Right lobe of liver (tissue), 6 donors: ENCODE measurements at places on chromosomes 2 and 18. TPM values are rescaled to one million over a fixed set of nuclear protein-coding genes. Genes with fewer than 3 reads are reported as not detected.

BOLL gene
- not detected for total RNA-seq

SRD5A2 gene
- 12.0 TPM for total RNA-seq

OXER1 gene
- 14.7 TPM for total RNA-seq

NMUR1 gene
- 0.37 TPM for total RNA-seq

GTF2A1L gene
- not detected for total RNA-seq

D2HGDH gene
- total RNA-seq = 19.3 TPM

SPATA3 gene
- not detected for total RNA-seq

C1D gene
- total RNA-seq = 10.1 TPM

CCDC142 gene
- 14.0 TPM for total RNA-seq

IL1R2 gene
- 22.8 TPM for total RNA-seq

UXS1 gene
- total RNA-seq = 8.2 TPM

CASP8 gene
- total RNA-seq = 12.0 TPM

MRPL33 gene
- total RNA-seq = 63.4 TPM

ATP8B1 gene
- total RNA-seq = 9.0 TPM

GRCh38 chr2:54528311-54528955, 72.3 kb downstream of the SPTBN1 start:
- no peaks in the 10 kb centered on the region for H3K27me3 ChIP-seq
- no peak for DNase-seq
- H3K27ac ChIP-seq = no peak overlapping the region
- no peak overlapping the region for H3K4me3 ChIP-seq
- peaks cover 7% of the 10 kb centered on the region for H3K4me1 ChIP-seq

GRCh38 chr2:239143858-239144712, 256.7 kb downstream of the HDAC4 start:
- no peaks in the 10 kb centered on the region for H3K27me3 ChIP-seq
- no peaks in the 10 kb centered on the region for H3K4me1 ChIP-seq
- H3K36me3 ChIP-seq = peaks cover 7% of the 10 kb centered on the region

DNA sequence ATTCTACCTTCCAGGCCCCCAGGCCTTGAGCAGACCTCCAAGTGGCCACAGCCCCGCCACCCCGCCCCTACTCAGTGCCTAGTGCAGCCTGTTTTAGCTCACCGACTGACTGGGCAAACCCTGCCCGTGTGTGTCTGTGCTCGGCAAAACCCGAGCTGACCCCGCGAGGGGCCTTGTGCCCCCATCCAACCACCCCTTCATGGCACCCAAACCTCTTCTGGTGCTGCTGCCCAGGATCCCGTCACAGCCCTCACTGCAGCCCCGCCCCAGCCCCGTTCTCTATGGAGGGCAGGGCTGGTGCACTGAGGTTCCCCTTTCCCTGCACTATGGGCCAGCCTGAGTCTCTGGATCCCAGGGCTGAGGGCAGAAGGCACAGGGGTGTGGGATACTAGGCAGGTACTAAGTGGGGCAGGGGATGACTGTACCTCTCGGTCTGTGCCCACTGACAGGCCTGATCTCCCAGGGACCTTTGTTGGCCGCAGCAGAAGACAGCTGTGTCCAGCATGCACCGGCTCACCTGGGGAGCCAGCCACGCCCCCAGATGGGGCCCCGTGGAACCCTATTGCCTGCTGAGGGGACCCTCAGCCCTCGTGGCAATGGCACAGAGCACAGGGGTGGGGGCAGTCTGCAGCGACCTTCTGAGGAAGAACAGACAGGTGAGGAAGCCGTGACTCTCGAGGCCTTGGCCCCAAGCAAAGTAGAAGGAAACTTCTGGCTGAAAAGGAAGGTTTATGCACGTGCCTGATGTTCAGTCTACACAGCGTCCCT, 69.9 kb upstream of the OTOS start:
- H3K4me1 ChIP-seq = no peaks in the 10 kb centered on the region
- no peaks in the 10 kb centered on the region for H3K36me3 ChIP-seq
- DNase-seq = no peak
- H3K27me3 ChIP-seq = no peaks in the 10 kb centered on the region
- H3K27ac ChIP-seq = no peak overlapping the region
- H3K4me3 ChIP-seq = no peak overlapping the region

GRCh38 chr2:99725820-99726219, 236.0 kb upstream of the REV1 start:
- no peak for DNase-seq
- H3K27ac ChIP-seq = no peak overlapping the region
- H3K4me3 ChIP-seq = no peak overlapping the region

DNA sequence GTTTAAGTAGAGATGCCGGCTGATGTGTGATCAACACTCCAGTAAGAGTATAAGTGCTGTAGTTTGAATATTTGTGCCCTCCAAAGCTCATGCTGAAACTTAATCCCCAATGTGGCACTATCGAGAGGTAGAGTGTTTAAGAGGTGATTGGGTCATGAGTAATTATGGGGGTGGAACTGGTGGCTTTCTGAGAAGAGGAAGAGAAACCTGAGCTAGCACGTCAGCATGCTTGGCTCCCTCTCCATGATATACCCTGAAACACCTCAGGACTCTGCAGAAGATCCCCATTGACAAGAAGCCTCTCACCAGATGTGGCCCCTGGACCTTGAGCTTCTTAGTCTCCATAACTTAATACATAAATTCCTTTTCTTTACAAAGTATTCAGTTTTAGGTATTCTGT, 584.8 kb downstream of the TSN start:
- H3K4me3 ChIP-seq = no peak overlapping the region
- H3K27me3 ChIP-seq = no peaks in the 10 kb centered on the region
- H3K4me1 ChIP-seq = no peaks in the 10 kb centered on the region
- DNase-seq = no peak

DNA sequence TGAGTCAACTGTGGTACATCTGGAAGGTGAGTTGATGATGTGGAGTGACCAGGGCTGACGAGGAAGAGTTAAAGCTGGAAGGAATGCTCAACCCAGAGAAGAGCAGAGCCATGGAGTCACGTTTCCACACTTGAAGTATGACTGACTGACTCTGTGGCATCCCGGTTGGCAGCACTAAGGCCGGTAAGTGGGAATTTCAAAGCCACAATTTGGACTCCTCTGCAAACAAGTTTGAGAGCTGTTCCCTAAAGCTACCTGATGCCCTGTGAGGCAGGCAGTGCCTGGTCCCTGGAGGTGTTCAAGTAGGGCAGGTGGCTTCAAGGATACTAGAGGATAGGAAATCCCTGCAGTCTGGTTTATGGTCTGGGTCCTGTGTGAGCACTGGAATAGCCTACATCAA, 69.3 kb upstream of the ITGB6 start:
- no peaks in the 10 kb centered on the region for H3K36me3 ChIP-seq
- no peaks in the 10 kb centered on the region for H3K27me3 ChIP-seq
- DNase-seq = no peak
- H3K4me3 ChIP-seq = peak overlapping the region; percentile 41
- H3K27ac ChIP-seq = no peak overlapping the region
- H3K4me1 ChIP-seq = no peaks in the 10 kb centered on the region

DNA sequence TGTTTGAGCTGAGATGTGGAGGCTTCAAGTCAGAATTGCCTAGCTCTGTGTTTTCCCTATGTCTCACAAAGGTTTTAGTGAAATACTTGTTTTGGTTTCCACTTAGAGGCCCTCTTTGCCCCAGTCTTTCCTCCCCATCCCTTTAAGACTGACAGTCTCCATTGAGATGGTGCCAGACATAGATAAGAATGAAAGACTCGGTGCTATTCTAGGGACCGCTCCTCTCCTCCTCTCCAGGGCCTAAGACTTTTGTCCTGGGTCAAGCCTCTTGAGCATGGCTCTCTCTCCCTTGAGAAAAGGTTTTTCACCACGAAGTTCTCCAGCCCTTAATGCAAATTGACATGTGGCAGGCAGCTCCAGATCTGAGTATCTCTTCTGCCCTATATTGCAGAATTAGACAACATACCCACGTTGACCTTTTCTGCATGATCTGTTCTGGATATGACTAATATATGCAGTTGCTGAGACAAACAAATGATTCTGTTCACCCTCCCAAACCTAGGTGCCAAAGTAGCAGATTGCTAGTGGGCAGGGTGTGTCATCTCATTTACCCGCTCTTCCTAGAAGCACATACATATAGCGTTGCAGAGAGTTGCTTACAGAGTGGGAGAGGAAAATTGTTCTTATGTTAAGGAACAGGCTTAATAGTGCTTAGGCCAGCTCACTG, 47.5 kb upstream of the ACSL3 start:
- H3K36me3 ChIP-seq = no peaks in the 10 kb centered on the region
- H3K27ac ChIP-seq = no peak overlapping the region

DNA sequence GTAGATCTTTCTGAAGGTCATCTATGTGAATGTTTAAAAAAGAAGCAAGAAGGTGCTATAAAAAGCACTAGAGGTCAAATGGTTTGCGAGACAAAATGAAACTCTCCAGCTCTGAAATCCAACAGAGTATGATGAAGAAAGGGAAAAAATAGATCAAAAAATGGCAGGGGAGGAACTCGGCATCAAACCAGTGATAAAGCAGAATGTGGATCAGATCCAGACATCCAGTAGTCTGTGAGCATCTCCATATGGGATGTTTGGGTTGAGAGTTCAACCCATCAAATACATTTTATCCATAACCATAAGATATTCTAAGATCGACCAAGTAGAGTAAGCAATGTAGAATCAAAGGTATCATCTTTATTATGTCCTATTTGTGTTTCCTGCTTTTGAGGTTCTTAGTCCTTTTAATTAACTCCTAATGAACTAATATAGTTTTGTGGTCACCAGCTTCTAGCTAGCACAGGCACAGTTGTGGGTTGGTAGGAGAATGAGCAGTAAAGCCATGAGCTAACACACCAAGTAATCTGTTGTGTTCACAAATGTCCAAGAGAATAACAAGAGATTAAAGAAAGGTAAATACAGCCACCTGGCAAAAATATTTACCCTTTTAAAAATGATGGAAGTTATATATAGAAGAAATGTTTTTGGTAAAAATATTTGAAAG, 160.9 kb downstream of the NEDD4L start:
- no peak for DNase-seq
- peaks cover 16% of the 10 kb centered on the region for H3K4me1 ChIP-seq
- H3K27me3 ChIP-seq = no peaks in the 10 kb centered on the region

DNA sequence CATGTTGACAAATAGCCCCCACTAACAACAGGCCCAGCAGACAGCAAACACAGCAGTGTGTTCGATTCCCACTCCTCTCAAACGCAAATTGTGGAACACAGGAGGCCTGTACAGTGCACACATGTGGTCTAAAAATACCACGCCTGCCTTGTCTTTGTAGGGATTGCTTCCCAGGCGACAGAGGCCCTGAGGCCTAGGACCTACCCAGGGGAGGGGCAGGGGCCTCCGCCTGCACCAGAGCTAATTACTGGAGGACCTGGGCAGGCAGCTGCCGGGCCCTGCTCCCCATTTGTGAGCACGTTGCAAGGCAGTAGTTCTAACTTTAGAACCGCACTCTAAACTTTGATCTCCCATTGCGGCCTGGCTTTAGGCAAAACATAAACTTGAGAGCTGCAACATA, 316.0 kb downstream of the TXNL1 start:
- H3K27ac ChIP-seq = no peak overlapping the region
- H3K27me3 ChIP-seq = no peaks in the 10 kb centered on the region
- H3K4me3 ChIP-seq = no peak overlapping the region
- no peak for DNase-seq

GRCh38 chr2:9539531-9539930, 16.1 kb downstream of the ADAM17 start:
- H3K4me3 ChIP-seq = no peak overlapping the region
- no peaks in the 10 kb centered on the region for H3K36me3 ChIP-seq
- peak overlapping the region; percentile 64 for H3K27ac ChIP-seq
- no peak for DNase-seq

- H3K4me1 ChIP-seq = no peaks in the 10 kb centered on the region
- no peaks in the 10 kb centered on the region for H3K36me3 ChIP-seq
These were observed 25.2 kb upstream of the FAM117B start for GRCh38 chr2:202609381-202610145.

DNA sequence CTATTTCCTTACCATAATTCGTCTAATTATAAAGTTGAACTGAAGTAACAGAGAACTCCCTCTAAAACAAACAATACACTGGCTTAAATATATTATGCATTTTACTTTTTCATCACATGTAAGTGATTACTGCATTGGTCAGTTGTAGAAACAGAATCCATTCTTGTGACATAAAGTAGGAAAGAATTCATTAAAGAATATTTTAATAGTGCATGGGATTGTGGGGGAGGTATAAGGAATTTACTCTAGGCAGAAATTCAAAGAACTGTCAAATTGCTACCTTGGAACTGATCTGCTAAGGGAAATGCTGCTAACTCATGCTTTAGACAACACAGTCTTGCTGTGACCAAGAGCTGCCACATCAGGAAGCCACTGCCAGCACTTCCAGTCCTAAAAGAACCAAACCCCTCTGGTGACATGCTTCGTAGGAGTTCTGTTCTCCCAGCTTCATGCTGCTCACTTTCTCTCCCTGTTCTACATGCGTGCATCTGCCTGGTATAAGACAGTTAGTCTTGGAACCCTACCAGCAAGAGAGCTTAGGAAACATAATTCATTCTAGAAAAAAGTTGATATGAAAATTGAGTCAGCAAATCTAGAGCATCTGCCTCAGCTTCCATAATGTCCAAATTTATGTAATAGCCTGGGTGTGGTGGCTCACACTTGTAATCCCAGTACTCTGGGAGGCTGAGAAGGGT, 1137.6 kb upstream of the NXPH2 start:
- no peak overlapping the region for H3K4me3 ChIP-seq
- H3K4me1 ChIP-seq = no peaks in the 10 kb centered on the region
- H3K27me3 ChIP-seq = no peaks in the 10 kb centered on the region
- no peak for DNase-seq
- no peaks in the 10 kb centered on the region for H3K36me3 ChIP-seq

DNA sequence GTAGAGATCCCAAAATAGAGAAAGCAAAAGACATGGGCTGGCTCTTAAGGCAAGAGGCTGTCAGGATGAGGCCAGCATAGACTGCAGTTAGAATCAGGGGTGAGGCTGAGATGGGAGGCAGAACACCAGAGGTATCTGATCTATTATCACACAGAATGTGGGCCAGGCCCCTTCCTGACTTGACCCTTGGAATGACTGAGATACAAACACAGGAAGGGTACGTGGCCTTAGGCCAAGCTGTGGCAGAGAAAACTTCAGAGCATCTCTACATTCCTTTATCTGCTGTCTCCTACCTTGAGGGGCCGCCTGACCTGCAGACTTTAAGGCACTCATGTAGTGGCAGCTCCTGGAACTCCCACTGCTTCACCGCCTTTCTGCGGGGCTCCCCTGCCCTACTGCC, 28.4 kb downstream of the TMEM17 start:
- no peak for DNase-seq
- no peaks in the 10 kb centered on the region for H3K36me3 ChIP-seq
- peaks cover 3% of the 10 kb centered on the region for H3K4me1 ChIP-seq
- no peak overlapping the region for H3K4me3 ChIP-seq
- H3K27ac ChIP-seq = peak overlapping the region; percentile 72
